AG09309 (cell line): ENCODE measurements at places on chromosomes 7 and 10.
A peak's percentile ranks its signal among the peaks of the same experiment; 100 is the strongest.

GRCh38 chr7:35714407-35714806 lies 19.5 kb upstream of the HERPUD2 start:
- no peak for DNase-seq

- no peak for DNase-seq
Measured at GRCh38 chr7:37438906-37439652, 9.6 kb downstream of the ELMO1 start.

GRCh38 chr10:125093199-125093973 lies 67.0 kb downstream of the CTBP2 start:
- no peak for DNase-seq

DNA sequence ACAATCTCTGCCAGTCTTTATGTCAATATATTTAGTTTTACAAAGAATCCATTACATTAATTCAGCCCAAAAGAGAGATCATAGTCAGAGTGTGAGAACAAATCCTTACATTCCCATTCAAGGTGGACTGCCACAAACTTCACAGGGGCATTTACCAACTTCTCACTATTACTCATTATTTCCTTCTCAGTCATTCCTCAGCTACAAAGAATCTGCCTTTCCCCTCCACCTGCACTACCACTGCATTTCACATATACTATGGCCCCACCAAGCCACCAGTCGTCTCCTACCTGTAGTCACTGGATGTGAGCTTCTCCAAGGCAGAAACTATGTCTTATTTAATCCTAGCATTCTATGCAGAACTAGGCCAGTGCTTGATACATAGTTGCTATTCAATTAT lies 94.3 kb downstream of the USP6NL start:
- DNase-seq = no peak

DNA sequence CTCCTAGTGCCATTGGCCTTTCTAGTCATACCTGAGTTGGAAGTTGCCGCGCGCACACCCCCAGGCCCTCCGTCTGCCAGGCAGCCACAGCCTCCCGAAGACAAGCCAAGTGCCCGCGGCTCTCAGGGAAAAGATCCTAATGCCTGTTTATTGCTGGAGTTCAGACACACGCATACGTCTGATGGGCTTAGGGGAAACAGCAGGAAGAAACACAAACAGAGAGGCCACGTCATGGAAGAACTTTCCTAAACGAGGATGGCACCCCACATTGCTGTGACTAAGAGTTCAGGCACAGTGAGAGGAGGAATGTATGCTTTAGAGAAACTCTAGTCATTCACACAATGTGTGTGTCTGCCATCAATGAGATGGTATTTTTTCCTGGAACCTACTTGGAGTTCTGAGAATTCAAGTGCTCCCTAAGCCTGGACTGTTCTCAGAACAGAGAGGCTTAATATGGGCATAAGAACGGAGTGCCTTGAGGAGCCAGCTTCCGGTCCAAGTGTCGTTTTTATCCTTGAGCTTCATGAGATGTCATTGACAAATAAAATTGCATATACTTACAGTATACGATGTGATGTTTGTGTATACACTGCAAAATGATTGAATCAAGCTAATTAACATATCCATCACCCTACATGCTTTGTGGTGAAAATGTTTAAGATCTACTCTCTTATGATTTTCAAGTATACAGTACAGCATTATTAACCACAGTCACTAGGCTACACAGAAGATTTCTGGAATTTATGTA lies 11.6 kb upstream of the RBP3 start:
- no peak for DNase-seq

DNA sequence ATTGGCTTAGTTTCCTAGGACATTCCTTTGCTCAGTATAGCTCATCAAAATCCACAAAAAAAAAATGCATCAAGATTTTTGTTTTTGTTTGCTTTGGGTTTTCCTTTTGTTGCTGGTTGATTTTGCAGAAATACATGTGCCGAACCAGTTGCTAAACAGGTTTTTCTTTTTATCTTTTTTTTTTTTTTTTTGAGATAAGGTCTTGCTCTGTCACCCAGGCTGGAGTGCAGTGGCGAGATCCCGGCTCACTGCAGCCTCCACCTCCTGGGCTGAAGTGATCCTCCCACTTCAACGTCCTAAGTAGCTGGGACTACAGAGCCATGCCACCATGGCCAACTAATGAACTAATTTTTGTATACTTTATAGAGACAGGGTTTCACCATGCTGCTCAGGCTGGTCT lies 8.3 kb downstream of the CSTF2T start:
- no peak for DNase-seq

DNA sequence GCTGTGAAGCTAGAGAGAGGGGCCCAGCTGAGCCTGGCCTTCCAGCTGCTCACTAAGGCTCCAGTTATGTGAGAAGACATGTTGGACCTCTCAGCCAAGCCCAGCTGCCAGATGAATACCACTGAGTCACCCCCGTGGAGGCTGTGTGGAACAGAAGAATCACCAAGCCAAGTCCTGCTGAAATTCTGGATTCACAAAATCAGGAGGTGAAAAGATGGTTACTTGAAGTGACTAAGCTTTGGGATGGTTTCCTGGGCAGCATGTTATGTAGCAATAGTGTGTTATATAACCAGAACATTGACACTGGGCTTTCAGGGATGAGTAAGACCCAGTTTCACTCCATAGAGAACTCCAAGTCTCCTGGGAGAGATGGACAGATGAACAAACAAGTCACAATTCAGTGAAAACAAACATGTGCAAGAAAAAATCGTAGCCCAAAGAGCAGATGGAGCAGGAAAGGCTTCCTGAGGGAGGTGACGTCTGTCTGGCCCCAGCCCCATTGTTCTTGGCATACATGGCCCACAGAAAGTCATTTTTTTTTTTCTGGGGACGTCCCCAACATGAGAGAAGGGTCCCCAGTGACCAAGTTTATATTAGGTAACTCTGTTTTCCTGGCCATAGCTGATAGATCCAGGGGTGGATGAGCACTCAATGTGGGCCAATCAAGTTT lies 64.1 kb upstream of the PDZD8 start:
- peak; percentile 96 for DNase-seq

GRCh38 chr7:35658606-35659201 lies 36.2 kb downstream of the HERPUD2 start:
- no peak for DNase-seq

DNA sequence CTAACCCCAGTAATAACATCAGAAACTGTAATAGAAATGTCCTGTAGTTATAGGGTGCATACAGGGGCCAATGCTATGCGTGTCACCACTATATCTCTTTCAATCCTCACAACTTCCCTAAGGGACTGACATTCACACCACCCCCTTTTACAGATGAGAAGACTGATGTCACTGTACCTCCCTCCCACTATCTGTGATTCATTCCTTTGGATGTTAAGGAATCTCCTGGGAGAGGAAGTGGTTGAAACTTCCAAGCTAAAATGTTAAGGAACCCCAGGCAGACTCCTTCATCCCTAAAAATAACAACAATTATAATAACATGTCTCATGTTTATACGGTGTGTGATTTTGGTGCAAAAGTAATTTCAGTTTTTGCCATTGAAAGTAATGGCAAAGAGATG lies 5.4 kb downstream of the COL13A1 start:
- DNase-seq = no peak

- DNase-seq = no peak
Measured at GRCh38 chr10:63331586-63331985, 134.2 kb downstream of the JMJD1C start.

GRCh38 chr7:71220210-71220695 lies 88.3 kb downstream of the GALNT17 start:
- no peak for DNase-seq

GRCh38 chr10:74643596-74643975 lies 182.8 kb upstream of the KAT6B start:
- DNase-seq = no peak

- DNase-seq = no peak
Measured at GRCh38 chr10:93897070-93897780, 3.4 kb downstream of the SLC35G1 start.

GRCh38 chr10:27534161-27534700 lies 30.1 kb downstream of the RAB18 start:
- DNase-seq = no peak

- DNase-seq = no peak
Measured at GRCh38 chr7:157676456-157677255, 339.9 kb downstream of the DNAJB6 start.

- DNase-seq = no peak
Measured at GRCh38 chr10:7786430-7786829, 1.4 kb downstream of the KIN start.

GRCh38 chr7:138878051-138878450 lies 80.1 kb upstream of the ATP6V0A4 start:
- DNase-seq = no peak

- DNase-seq = no peak
Measured at GRCh38 chr7:110867771-110868170, 223.2 kb upstream of the LRRN3 start.

DNA sequence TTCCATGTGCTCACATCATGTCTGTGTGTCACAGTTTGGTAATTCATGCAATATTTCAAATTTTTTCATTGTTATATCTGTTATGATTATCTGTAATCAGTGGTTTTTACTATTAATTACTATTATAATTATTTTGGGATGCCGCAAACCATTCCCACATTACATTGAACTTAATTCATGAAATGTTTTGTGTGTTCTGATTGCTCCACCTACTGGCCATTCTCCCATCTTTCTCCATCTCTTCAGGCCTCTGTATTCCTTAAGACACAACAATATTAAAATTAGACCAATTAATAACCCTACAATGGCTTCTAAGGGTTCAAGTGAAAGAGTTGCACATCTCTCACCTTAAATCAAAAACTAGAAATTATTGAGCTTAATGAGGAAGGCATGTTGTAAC lies 398.5 kb downstream of the PCDH15 start:
- no peak for DNase-seq

GRCh38 chr10:77710759-77711682 lies 73.4 kb upstream of the KCNMA1 start:
- DNase-seq = no peak

DNA sequence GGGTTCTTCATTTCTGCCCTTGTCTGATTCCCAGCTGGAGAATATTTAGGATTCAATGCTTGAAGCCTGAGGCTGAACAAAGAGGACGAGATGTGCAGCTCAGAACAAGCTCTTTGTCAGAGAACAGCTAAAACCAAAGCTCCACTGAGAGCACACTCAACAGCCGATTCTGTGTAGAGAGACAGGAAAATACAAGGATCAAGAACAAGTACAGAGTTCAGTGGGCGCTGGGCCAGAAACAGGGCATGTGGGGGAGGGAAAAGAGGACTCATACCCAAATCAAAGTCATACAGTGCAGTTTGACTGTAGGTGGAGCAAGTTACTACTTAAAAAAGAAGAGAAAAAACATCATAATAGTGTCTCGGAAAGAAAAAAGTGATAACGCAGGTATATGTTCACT lies at the start of gene AGMO:
Gene AGMO, minus strand, starts transcription at position 181 of the 400 bp plus-strand sequence.
- no peak for DNase-seq

DNA sequence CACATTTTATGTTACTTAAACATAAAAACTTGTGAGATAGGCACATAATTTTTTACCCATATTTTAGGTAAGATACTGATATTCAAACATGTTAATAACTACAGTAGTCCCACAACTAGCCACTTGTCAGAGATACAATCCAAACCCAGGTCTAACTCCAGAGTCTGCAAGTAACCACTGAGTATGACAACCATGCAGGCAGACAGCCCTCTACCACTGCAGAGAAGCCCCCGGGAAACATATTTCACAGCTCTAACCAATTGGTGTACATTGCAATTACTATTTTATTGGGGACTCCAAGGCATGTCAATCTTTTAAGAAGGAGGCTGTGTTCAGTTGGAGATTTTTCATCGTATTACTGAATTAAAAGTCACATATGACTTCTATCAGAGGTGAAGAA lies 107.2 kb upstream of the FAM133B start:
- no peak for DNase-seq

- no peak for DNase-seq
Measured at GRCh38 chr7:71473366-71473967, 341.5 kb downstream of the GALNT17 start.

DNA sequence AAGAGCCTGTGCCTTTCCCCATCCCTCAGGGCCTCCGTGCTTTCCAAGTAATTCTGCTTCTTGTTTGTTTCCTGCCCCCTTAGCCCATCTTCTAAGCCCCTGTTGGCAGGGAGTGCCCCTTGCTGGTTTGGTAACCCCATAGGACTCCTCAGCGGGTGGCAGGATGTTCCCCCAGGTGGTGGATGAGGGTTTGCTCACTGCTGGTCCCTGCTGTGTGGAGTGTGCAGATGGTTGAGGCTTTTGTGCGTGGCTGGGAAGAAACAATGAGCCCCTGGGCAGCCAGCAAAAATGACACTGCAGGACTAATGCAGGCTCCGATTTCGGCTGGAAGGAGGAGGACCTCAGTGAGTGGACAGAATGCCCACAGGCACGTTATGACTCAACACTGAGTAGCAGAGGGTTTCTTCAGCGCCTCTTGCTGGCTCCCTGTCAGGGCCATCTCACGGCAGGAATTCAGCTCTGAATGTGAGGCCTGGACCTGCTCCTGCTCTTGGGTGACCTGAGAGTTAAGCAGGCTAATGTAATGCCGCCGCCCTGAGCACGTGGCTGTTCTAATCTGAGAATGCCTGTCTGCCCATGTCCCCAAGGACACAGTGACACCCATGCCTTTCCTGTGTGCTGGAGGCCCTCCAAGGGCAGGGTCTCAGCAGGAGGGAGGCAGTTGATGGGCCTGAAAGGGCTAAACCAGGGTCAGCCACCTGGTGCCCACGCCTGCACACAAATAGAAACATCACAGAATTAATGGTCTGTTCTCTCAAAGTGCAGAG lies 16.6 kb downstream of the BAG3 start:
- DNase-seq = peak; percentile 92

- no peak for DNase-seq
Measured at GRCh38 chr7:41809116-41809515, 106.2 kb upstream of the INHBA start.

DNA sequence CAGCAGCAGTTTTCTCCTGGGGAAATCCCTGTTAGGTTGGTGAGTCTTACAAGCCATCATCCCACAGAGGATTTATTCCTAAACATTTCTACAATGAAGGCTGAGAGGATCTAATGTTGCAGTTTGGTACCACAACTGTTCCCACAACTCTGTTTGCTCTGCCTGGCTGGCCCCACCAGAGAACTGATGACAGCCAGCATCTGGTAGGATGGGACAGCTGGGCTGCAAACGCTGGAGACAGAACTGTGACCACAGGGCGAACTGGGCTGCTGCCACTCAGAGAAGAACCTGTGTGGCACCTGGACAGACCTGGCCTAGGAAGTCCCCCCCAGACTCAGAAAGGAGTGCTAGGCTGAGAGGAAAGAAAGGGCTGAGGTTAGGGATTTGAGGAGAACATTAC lies 94.8 kb downstream of the CALN1 start:
- no peak for DNase-seq

DNA sequence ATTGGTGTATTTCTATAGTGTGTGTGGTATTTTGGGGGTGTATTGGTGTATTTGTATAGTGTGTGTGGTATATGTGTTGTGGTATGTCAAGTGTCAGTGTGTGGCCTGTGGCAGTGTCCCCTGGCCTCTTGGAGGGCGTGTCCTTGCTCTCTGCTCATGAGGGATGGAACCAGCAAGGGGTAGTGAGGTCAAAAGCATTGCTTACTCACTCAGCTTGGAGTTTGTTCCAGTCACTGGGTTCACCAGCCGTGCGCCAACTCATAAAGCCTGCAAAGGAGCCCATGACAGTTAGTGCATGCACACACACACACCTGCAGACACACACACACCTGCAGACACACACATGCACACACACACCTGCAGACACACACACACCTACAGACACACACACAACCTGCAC lies 4.3 kb upstream of the TRPV6 start:
- DNase-seq = no peak

- DNase-seq = no peak
Measured at GRCh38 chr7:93053209-93053948, 64.4 kb downstream of the SAMD9 start.
